ENCODE measurements at places on chromosomes 5 and 9.
A peak's percentile ranks its signal among the peaks of the same experiment; 100 is the strongest.

DNA sequence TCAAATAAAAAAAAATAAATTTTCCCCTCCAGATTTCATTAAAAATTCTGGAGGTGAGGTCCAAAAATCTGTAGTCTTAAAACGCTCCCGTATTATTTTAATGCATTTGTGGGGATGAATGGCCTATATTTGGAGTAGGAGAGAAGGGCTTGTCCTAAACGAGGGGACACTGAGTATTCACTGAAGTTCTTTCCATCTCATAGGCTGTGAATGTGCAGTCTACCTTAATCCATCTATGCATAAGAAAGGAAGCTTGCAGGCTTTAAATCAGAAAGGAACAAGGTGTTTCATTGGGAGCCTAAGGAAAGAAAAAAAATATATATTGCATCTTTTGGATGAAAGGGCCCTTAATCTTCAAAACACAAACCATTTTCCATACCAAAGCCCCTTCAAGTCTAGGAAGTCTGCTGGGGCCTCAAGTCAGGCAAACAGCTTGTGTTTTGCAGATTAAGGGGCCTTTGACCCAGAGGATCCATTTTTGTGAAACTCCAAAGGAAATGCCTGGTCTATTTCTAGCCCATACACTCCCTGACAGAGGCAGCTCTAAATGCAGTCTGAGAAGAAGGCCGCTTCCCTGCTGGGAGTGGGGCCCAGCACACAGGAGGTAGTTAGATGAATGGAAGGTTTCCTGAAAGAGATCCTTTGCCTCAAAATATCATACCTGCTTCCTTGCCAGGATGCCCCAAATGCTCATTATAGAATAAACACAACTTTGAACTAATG is 35.6 kb downstream of the BRINP1 start:
- no peak for DNase-seq

GRCh38 chr9:135575995-135576631 is 14.6 kb downstream of the PAEP start:
- DNase-seq: no peak

GRCh38 chr5:178545176-178545575 is 45.0 kb downstream of the COL23A1 start:
- DNase-seq: no peak

DNA sequence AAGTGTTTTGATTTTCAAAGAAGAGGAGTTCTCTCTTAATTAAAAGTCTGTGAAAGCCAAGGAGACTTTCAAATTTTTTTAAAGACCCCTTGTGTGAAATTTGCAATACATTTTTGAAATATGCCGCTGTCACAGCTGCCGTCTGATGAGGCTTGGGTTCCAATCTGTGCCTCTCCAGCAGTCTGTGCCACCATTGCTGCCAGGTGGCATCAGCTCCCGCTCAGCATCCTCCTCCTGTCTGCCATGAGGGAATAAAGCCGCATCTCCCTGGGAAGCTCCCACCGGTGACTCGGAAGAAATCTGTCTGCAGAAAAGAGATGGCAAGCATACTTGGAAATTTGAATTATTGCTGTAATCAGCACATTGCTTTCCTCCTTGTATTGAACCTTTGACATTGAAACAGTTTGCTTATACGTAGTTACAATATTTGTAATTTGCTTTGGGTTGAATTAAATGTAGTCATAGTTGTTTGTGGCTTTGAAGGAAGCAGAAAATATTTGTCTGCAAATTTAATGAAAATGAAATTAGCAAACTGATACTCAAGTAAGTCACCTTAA is 145.7 kb upstream of the SNX2 start:
- no peak for DNase-seq

DNA sequence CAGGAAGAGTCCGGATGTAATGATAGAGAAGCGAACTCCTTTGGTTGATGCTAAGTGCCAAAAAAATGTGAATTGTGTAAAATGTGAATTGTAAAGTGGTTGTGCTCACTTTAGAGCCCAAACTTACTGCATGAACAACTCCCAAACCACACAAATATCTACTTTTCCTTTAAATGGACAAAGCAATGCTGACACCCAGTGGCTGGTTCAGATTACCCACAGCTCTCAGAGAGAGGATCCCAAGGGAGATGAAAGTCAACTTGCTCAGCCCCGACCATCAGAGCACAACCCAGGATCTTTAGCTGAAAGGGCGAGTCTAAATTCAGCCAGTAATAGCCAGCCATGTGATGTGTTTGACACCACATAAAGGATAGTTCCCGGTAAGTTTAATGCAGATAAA is 133.7 kb downstream of the NMUR2 start:
- DNase-seq: no peak

DNA sequence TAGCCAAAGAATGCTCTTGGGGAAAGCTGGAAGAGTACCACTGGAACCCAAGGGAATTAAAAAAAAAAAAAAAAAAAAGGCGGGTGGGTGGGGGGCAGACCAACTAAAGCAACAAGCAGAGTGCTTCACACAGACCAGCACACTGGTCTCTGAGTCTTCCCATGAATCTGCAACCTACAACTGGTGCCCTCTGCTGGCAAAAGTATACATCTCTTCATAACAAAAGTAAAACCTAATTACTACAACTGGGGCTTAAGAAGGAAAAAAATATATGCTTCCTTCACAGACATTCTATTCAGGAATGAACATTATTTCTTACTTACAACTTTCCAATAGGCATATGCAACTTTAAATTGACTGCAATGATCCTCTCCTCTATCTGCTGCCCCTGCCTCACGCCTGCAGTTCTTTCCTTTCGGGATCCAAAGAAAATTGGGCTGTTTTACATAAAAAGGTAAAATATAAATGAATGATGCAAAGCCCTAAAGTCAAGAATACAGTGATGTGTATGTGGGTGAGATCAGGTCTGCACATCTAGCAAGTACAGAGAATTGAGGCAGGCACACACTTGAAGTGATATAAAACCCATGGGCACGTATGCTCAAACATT is 7.2 kb upstream of the KLHL3 start:
- peak; percentile 56 for DNase-seq

DNA sequence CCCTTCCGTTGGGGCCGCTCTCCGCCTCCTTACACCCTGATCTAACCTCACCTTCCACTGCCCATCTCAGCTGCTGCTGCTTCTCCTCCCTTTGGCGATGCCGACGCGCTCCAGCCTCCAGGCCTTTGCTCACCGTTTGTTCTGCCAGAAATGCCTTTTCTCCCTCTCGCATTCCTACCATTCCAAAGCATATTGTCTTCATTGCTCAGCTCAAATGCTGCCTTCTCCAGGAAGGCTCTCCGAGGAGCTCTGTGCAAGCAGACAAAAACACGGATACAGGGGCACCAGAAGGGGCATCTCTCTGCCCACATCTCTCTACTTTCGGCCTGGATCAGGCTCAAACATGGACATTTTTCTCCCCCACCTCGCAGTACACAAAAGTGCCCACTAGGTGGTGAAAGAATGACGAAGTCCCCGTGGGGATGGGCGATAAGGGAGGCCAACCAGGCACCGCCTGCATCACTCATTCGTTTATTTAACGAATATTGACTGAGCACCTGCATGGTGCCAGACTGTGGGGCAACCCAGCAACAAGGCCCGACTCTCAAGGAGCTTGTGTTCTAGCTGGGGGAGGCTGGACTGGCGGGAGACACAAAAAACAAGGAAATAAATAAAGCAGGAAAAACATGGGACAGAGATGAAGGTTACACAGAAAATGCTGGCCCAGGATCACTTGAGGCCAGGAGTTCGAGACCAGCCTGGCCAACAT is 7.3 kb upstream of the GRHPR start:
- DNase-seq: peak; percentile 84

- no peak for DNase-seq
These were observed 87.6 kb downstream of the F2RL2 start for GRCh38 chr5:76535577-76535976.

DNA sequence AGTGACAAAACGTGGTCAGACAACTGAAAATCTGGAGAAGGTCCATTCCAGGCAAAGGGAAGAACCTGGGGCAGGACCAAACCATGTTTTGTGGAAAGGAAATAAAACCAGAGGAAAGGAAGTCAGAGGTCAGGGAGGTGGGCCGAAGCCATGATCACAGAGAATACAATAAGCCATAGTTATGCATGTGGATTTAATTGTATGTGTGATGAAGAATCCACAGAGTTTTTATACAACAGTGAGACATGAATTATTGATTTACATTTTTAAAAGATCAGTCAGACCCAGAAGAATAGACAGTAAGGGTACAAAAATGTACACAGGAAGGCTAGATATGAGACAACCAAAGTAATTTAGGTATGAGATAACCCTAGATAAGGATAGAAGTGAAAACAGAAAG is 20.8 kb downstream of the TTC33 start:
- DNase-seq: no peak

DNA sequence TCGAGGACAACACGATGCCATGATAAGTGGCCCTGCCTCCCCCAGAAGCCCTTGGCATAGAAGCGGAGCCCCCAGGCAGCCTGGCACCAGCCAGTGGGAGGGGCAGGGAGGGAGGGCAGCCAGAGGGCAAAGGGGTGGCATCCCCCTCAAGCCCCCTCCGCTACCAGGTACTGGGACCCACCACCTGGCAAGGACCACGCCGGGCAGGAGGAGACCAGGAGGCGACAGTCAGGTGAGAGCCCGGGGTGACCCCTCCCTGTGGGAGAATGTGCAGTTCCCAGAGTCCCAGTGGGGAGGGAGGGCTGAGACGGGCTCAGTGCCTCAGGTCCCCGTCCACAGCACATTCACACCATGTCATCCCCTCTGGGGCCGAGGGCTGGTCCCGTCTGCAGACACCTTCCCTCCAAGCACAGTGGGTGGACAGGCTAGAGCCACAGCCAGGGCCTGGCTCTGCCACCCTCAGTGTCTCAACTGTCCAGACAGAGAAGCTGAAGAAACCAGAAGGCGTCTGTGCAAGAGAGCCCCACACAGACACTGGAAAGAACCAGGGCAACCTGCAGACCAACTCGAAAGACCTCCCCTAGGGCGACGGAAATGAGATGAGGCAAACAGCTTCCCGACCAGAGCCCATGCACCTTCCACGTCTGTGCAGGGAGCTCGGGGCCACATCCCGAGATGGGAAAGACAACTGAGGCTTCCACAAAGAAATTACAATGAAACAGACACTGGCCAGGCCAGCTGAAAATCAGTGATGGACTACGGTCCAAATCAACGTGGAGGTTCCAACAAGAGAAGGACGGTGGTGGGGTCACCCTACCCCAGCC is 11.1 kb downstream of the BRD3 start:
- DNase-seq: no peak

DNA sequence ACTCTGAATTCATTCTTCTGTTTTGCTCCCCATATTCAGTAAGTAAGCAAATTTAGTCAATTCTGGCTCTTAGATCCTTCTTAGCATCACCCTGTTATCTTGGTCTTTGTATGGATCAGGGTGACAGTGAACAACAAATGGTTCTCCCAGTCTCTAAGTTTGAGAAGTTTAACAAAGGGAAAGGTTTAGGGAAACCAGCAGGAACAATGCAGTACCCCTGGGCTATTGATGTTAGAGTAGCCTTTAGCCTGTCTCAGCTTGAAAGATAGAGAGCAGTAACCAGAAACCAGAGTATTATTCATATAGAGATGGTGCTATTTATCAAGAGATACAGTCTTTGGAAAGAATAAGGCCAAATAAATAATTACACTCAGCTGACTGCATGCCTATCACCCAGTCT is 241.8 kb downstream of the CDH12 start:
- DNase-seq: no peak

DNA sequence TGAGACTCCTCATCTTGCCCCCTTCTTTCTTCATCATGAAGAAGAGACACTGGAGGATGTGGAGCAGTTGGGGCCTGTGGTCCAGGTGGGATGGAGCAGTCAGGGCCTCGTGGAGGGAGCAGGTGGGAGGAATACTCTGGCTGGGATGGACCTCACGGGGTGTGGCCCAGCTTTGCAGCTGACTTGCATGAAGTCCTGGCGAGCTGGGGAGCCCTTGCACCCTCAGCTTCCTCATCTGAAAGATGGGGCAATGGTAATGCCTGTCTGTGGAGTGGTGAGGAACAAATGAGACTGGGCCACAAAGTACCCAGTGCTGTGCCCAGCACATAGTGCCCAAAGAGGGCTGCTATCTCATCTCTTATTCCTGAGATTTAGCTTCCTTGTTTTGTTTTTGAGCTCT is 91.5 kb downstream of the DAB2IP start:
- DNase-seq: no peak

DNA sequence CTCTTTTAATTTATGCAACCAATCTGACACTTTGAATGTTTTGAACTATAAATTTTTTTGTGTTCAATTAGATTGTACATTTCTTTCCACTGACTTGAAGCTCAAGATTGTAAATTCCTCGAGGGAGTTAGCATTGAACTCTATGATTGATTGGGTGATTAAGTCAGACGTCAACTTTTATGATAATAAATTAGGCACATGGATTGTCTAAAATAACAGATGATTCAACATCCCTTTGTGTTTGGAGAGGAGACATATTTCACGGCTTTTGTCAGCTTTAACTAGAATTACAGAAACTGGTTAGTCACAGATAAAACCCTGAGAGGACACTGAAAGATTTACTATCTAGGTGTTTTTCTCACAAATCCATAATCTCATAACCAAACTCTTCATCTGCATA is 32.7 kb upstream of the TXNDC8 start:
- no peak for DNase-seq

- no peak for DNase-seq
These were observed 12.5 kb downstream of the WNT8A start for GRCh38 chr5:138096363-138096762.

DNA sequence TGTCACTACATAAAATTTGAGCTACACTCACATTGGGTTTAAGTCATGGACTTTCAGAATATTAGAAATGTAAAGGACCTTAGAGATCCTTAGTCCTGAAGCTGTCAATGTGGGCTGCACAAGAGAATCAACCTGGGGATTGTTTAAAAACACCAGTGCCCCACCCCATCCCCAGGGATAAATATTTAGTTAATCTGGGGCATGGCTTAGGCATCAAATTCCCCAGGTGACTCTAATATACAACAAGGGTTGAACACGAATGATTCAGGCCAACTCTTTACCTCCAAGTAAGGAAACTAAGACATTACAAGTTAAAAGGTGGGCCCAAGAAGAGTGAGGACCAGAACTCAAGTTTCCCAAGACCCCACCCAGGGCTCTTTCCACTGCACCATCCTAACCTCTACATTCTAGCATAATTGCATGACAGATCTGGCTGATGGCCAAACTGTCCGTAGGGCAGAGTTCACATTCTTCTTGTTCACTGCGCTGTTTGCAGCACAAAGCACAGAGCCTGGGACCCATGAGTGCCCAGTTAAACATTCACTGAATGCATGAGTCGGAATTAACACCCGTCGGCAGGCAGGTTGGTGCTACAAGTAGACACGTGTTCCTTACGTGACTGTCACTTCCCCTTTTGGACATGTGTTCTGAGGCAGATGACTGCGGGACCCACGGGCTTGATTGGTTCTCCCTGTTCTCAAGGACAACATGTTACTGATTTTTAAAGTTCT is 25.2 kb downstream of the CYFIP2 start:
- DNase-seq: no peak

DNA sequence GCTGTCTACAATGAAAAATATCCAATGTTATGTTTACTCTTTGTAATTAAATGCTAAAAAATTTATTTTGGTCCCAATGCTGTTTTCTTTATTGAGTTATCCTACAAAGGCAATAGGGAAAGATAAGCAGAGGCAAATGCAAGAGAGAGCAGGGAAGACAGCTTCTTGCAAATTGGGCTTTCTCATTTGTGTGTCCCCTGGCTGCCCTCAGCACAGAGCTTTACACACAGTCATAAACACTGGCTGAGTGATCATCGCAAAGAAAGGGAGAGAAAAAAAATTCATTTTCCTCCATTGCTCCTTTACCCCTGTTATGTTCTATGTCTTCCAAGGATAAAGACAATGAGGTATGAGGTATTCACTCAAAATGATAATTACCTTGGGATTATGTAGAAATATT is 2.3 kb upstream of the TSSK1B start:
- no peak for DNase-seq

All from NCI-H2029 (cell line).